ENCODE measurements at places on chromosomes 5 and 9.

GRCh38 chr5:139726248-139726647, 69.4 kb upstream of the PSD2 start:
- no peak for DNase-seq

GRCh38 chr9:121225240-121225639, 23.6 kb upstream of the RAB14 start:
- DNase-seq, result no peak

DNA sequence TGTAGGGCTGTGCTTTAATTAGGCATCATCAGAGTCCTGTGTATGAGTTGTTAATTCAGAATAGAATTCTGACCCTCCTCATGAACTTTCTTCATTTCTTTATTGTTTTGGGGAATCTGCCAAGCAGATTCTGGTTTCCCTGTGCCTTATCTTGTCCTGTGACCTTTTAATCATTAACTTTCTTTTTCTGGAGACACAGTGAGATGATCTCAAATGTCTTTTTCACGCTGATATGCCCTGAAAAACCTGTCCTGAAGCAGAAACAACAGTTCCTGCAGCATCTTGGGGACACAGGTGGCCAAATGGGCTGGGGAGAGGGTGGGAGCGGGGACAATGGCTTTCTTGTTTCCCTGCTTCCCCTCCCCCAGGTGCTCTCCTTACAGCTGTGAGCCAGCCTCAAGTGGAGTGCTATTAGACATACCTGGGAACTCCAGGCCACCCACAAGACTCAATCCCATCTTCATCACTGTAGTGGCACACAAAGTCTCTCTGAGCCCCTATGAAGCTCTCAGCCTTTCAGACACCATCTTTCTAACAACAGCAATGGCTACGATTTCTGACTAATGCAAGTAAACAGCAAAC, 213.8 kb downstream of the ATP10B start:
- DNase-seq, result no peak

DNA sequence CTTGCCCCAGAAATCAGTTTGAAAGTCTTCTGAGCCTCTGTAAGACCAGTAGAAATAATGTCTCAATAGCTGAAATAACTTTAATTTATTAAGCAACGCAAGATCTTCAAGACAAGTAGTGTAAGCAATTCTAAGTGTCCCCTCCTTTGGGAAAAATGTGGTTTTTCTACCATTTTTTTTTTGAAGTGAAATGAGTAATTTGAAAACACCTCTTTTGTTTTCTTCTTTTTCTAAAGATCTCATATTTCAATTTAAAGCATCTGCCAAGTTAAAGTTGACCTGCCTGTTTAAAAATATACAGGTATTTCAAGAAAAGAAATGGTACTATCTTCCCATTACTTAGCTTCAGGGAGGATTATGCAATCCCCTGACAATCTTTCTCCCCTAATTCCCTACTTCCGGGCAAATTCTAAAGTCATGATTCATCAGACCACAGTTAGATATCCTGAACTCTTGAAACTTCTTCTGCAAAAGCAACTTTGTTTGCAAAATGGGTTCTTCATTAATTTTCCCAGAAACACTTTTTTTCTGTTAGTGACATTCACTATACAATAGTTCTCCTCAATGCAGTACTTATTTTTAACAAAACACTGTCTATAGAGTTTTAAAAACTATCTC, 7.8 kb upstream of the ANXA1 start:
- DNase-seq, result no peak

DNA sequence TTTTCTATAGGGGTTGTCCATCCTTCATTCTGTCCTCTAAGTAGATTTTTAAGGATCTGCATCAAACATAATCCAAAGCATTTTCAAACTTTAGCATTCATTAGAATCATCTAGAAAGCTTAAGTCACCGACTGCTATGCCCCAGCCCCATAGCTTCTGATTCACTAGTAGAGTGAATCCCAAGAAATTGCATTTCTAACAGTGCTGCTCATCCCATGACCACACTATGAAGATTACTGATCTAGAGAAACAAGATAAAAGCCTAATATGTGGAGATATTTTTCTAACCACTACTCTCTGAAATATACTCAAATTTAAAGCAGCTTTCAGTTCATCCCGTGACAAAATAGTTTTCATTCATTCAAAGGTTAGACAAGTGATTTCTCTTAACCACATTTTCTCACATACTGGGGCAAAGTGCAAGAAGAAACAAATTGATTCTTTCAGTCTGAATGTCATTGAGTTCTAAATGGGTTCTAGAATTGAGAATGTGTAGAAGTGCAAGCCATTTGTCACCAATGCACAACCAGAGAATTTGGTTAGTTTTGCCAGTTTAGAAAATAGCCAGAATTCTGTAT, 286.9 kb upstream of the CD180 start:
- DNase-seq, result no peak

- DNase-seq, result no peak
These were observed 176.0 kb downstream of the MSX2 start for GRCh38 chr5:174900240-174900865.

GRCh38 chr5:170525470-170526211, 21.8 kb downstream of the KCNIP1 start:
- DNase-seq, result no peak

GRCh38 chr5:78587775-78588291, 60.7 kb downstream of the LHFPL2 start:
- DNase-seq, result no peak

DNA sequence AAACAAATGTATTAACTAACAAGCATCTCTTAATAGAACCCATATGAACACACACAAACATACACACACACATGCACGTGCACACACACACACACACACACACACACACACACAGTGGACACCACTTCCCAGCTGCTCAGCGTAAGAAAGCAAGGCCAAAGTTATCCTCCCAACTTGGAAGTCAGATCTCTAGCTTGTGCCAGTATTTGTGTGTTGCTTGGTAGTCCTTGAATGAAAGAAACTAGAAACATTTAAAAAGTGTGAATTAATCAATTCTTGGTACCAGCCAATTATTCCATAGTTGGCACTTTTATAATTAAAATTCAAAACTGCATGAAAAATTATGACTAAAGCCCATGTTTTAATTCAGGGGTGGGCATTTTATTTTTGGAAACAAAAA, 178.1 kb downstream of the TMEM161B start:
- DNase-seq, result no peak

DNA sequence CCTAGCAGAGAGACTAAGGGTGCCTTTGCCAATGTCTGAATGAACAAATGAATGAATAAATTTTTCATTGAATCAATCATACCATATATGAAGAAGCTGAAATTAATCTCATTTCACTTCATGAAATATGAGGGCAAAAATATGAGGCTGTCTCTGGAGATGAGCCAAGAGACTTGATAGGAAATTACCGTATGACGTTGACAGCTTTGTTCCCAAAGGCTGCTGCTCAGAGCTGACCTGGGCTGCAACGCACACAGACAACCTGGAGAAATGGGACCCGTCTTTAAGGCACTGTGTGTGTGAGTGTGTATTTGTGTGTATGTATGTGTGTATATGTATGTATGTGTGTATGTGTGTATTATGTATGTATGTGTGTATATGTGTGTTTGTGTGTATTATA, 226.1 kb downstream of the IRX2 start:
- DNase-seq, result no peak

GRCh38 chr5:88719434-88719833, 163.6 kb downstream of the MEF2C start:
- DNase-seq, result no peak

- DNase-seq, result no peak
These were observed 7.8 kb upstream of the DELE1 start for GRCh38 chr5:141915881-141916336.

GRCh38 chr5:53180991-53181390, 71.4 kb upstream of the MOCS2 start:
- no peak for DNase-seq

GRCh38 chr5:163248871-163249270, 188.5 kb upstream of the CCNG1 start:
- no peak for DNase-seq

- DNase-seq, result peak; percentile 85
These were observed 8.3 kb upstream of the TGFBI start for GRCh38 chr5:136020383-136021015.

GRCh38 chr5:82351754-82352145, 73.6 kb upstream of the RPS23 start:
- peak; percentile 35 for DNase-seq

DNA sequence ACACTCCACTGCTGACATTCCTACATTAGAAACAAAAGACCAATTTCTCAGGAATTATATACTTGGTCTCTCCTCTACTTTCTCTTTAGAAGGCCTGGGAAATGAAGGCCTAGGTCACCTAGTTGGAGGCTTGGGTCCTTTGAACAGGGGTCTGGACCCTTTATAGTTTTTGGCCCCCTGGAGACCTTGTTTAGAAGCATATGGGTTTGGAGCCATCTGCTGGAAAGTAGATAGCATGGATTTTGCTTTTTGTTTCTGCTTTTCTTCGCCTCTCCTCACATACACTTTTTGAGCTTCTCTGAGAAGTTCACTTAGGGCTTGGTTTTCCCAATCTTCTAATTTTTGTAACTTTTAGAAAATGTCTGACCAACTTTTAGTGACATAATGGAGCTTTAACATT, 67.1 kb upstream of the CDK20 start:
- DNase-seq, result no peak

DNA sequence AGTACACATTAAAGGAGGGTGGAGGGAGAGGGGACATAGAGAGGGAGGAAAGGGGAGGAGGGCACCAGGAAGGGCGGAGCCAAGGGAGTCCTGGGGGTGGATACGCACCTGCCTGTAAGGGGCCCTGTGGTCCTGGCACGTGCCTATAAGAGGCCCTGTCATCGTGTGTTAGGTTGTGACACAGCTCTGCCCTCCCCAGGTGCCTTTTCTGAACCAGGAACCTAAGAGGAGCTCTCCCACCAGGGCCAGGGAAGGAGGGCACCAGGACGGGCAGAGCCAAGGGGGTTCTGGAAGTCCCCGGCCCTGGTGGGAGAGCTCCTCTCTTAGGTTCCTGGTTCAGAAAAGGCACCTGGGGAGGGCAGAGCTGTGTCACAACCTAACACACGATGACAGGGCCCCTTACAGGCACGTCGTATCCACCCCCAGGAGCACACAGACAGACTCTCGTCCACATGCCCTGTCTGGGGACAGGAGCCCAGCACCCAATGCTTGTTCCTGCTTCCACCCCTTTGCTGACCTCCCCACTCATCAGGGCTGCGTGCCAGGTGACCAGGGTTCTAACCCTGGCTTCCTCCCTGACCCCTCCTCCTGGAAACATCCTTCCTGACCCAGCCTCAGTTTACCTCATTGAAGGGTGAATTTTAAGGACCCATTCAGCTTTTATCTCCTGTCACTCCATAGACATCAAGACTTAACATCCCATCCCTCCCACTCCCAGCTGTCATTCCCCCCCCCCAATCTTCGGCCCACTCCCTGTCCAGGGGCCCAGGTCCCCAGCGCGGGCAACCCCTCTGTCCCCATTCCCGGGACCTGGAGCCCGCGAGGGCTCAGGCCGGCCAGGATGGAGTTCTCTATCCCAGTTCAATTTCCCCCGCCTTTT, 12.9 kb upstream of the OLFM1 start:
- no peak for DNase-seq

DNA sequence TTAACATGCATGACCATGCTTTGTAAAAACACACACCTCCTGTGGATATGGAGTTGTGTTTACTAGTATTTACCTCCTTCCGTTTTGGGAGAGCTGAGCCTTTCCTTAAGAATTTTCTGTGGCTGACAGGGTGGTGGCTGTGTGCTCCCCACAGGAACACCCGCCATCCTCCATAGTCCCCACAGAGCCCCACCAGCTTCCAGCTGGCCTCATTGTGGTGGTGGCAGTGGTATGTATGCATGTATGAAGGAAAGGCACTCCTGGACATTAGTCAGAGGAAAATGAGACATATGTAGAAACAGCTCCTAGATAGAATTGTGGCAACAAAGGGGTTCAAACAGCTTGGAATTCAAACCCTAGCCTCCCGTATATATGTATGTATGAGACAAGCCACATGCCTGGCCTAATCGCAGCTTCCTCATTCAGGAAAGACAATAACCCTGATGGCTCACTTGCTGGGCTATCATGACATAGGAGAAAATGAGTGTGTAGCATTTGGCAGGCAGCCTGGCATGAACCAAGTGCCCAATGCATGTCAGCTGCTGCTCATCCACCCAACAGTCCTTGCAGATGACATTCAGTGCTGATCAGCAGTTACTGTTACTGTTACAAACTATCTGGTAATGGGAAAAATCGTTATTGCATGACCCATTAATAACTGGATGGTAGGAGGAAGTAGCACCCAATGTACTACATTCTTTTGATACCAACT, 459.7 kb downstream of the EBF1 start:
- DNase-seq, result no peak

- no peak for DNase-seq
These were observed 17.4 kb upstream of the PITX1 start for GRCh38 chr5:135051399-135051798.

- no peak for DNase-seq
These were observed 14.6 kb downstream of the NOL8 start for GRCh38 chr9:92310562-92310961.

- DNase-seq, result no peak
These were observed 81.0 kb upstream of the TRIO start for GRCh38 chr5:14062178-14062577.

GRCh38 chr5:175059687-175060211, 335.4 kb downstream of the MSX2 start:
- no peak for DNase-seq

- DNase-seq, result no peak
These were observed 82.4 kb downstream of the SNCAIP start for GRCh38 chr5:122394284-122394930.

DNA sequence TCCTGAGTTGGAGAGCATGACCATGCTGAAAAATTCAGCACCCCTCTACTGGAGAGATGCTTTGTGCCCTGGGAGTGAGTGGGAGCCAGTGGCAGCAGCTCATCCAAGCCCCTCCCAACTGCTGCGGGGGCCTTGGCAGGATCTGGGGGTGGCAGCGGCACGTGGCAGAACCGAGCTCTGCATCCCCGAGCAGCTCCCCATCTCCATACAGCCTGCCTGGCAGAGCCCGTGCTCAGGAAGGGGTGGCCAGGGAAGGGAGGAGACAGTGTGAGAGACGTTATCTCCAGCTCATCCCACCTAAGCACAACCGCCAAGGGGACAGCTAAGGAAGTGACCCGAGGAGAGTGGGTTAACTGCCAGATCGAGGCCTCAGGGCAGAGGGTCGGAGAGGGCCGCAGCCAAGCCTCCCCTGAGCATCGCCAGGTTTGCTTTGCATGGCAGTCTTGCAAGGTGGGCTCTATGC, 17.2 kb upstream of the DPM2 start:
- no peak for DNase-seq

DNA sequence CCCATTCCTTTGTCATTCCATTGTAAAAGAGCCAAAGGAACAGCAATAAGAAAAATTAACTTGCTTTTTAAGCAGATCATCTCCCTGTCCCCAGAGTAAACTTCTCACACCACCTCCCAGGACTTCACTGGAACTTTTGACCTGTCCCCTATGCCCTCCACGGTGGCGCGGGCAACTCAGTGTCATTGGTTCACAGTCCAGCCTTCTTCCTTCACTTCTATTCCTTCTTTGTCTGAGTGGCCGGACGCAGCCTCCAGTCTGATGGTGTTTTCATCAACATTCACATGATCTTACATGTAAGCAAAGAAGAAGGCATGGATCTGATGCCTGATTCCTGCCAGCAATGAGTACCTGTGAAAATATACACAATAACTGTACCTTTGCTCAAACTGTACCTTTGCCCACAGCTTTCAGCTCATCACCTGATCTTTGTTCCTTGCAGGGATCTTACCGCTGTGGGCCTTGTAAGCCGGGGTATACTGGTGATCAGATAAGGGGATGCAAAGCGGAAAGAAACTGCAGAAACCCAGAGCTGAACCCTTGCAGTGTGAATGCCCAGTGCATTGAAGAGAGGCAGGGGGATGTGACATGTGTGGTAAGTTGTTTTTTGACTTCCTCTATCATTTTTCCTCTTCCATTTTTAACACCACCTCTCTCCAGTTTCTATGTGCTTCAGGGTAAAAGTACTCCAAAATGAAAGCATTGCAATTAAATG, 32.5 kb downstream of the THBS4 start:
- no peak for DNase-seq

All from H54 (cell line).